NCI-H1105 treated with DMSO at 0.1 percent for 48 hours (cell line): ENCODE measurements at places on chromosomes 1 and 21.

- DNase-seq, result no peak
These were observed at the start of gene COL11A1 for GRCh38 chr1:103108376-103109150. Gene COL11A1 (minus strand): TSS chr1:103108522. CDS start chr1:103108178, 344 bp downstream.

DNA sequence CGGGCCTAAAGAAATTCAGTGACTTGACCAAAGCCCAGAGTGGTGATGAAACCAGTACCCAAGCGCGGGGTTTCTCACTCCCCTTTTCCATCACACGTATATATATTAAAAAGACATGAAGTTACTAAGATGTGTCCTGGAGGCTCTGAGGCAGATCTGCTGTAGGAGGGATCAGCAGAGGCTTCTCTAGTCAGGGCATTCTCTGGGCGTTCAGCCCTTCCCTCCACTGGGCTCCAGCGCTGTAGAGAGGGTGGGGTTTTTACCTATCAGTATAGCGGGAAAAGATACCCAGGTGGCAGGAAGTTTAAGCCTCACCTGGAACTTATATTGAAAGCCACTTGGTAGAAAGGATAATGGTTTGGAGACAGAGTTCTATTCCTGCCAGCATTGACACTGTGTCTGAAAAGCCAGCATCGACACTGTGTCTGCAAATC, 862 bp upstream of the PLEKHO1 start:
- peak; percentile 62 for DNase-seq

GRCh38 chr1:59685666-59686065, 129.1 kb upstream of the HOOK1 start:
- peak; percentile 42 for DNase-seq

DNA sequence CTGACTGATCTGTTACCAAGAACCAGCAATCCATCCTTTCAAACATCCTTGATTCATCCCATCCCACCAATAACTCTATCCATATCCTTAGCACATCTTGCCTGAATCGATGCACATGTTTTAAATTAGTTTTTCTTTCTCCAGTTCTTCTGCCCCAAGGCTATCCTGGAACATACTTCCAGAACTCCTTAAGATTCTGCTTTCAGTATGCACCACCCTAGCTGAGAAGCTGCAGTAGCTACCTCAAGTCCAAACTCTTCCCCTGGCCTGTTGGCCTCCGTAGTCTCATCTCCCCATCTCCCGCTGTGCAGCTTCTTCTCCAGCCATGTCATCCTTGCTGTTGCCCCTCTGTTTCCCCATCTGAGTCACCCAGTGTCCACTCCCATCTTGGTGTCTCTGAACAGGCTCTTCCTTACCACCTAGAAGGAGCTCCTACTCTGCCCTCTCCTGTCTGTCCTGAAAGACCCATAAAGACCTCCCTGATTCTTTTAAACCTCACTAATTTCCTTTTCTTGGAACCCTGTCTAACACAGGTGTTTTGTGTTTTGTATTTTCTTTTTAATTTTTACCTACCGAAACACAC, 108.0 kb downstream of the SGIP1 start:
- DNase-seq, result no peak

- DNase-seq, result peak; percentile 41
These were observed 49.1 kb upstream of the BCL9 start for GRCh38 chr1:147492207-147492606.

GRCh38 chr1:45002650-45003645, 8.2 kb downstream of the HECTD3 start:
- DNase-seq, result no peak

GRCh38 chr1:11749203-11749689, 12.7 kb upstream of the C1orf167 start:
- DNase-seq, result peak; percentile 25

GRCh38 chr1:205510308-205510950, 6.0 kb downstream of the CDK18 start:
- no peak for DNase-seq

DNA sequence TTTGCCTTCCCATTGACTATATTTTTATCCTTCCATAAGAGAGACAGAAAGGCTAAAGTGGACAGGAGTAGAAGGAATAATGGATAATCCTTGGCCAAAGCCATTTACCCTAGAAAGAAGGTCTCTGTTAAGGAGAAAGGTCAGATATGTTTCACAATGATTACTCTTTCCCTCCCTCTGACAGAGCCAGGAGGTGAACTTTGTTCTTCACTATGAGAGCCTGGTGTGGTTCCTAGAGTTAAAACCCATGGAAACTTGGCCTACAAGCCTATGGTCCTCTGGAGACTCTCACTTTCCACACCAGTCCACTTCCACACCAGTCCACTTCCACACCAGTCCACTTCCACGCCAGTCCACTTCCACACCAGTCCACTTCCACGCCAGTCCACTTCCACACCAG, 479.9 kb upstream of the ZP4 start:
- DNase-seq, result no peak

- DNase-seq, result peak; percentile 73
These were observed 20.8 kb downstream of the SLC6A17 start for GRCh38 chr1:110170766-110171733.

DNA sequence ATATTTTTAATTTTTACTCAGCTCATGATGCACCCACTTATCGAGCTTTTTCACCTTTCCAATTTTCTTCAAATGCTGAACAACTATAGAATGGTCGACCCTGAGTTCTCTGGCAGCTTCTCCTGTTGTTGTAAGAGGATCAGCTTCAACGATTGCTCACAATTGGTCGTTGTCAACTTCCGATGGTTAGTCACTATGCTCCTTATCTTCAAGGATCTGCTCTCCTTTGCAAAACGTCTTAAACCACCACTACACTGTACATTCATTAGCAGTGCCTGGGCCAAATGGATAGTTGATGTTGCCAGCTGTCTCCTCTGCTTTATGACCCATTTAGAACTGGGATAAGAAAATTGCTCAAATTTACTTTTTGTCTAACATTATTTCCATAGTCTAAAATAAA, 385.9 kb upstream of the LYPLAL1 start:
- no peak for DNase-seq

DNA sequence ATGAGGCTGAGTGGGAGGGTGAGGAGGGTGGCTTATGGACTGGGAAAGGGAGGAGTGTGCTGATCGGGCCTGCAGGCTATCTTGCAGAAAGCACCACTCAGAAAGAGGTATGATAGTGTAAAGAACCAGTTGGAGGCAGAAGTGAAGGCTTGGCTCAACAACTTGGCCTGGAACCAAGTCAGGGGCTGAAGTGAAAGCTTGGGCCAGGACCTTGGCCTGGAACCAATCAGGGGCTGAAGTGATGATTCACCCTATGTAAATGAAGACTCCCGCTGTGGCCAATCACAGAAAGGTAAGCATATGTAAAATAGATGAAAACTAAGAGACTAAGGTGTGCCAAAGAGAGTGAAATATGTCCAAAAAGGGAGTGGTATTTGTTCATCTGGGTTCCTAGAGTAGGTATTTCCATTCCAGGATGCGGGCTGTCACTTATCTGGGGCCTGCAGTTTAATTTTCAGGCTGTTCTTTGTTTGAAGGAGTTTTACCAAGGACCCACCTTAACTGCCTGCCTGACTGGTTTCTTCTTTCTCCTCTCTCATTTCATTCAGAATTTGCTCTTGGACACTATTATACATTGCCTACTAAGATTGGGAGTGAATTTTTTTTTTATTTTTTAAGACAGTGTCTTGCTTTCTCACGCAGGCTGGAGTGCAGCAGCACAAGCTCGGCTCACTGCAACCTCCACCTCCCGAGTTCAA, 5.1 kb upstream of the RFX5 start:
- no peak for DNase-seq

DNA sequence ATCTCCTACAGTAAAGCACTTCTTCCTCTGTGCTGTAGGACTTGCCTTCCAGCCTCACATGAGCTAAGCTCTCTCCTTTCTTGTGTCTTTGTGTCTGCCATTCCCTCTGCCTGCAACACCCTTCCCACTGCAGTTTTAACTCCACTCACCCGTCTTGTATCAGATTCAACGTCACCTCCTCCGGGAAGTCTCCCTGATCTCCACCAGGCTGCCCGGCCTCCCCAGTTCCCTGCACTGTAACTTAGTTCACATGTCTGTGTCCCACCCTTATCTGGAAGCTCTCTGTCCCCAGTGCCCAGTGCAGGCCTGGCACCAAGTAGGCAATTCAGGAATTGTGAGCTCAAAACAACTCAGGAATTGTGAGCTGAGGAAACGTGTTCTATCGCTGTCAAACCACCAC, 96.4 kb downstream of the GLIS1 start:
- DNase-seq, result no peak

DNA sequence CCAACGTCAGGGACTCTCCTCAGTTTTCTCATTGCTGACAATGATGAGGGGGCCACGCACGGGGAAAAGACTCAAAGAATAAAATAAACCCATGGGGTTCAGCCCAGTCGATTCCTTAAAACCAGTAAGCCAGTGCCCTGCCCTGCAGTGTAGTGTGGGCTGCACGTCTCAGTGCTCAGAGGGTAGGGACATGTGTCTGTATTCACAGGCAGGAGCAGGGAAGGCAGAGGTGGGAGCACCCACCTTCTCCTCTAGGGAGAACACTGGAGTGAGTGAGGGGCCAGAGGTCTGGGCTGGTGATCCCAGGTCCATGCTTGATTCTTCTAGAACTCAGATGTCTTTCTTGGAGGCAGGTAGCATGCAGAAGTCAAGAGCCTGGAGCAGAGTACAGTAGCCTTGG, 303.6 kb downstream of the MATN1 start:
- DNase-seq, result no peak

GRCh38 chr1:12636098-12636950, 7.6 kb upstream of the AADACL4 start:
- DNase-seq, result no peak

- DNase-seq, result no peak
These were observed at the start of gene RGS4 for GRCh38 chr1:163069142-163069541. Gene RGS4 (plus strand): TSS chr1:163069361. CDS start chr1:163069485, 124 bp downstream.
